ENCODE measurements at places on chromosomes 12 and 14.

GRCh38 chr14:49858383-49858782, 5.8 kb upstream of the NEMF start:
- DNase-seq, result no peak

DNA sequence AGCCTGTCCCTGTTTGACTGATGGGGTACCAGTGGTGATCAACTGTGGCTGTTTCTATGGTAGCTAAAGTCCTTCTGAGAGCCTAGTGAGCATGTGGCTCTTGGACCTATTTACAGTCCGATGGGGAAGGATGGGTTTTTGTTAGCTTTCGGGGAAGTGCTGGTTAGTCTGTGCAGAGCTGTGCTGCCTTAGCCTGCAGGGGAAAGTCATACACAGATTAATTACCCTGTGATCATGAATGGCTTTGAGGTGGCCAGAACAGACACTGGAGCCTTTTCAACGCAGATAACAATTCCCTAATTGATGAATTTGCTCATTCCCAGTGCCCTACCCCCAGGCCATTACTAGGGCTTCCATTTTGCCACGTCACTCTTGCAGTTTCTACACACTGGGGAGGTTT, 99.7 kb downstream of the WSCD2 start:
- no peak for DNase-seq

- DNase-seq, result peak; percentile 18
These were observed 42.5 kb downstream of the SMIM41 start for GRCh38 chr12:52121824-52122539.

DNA sequence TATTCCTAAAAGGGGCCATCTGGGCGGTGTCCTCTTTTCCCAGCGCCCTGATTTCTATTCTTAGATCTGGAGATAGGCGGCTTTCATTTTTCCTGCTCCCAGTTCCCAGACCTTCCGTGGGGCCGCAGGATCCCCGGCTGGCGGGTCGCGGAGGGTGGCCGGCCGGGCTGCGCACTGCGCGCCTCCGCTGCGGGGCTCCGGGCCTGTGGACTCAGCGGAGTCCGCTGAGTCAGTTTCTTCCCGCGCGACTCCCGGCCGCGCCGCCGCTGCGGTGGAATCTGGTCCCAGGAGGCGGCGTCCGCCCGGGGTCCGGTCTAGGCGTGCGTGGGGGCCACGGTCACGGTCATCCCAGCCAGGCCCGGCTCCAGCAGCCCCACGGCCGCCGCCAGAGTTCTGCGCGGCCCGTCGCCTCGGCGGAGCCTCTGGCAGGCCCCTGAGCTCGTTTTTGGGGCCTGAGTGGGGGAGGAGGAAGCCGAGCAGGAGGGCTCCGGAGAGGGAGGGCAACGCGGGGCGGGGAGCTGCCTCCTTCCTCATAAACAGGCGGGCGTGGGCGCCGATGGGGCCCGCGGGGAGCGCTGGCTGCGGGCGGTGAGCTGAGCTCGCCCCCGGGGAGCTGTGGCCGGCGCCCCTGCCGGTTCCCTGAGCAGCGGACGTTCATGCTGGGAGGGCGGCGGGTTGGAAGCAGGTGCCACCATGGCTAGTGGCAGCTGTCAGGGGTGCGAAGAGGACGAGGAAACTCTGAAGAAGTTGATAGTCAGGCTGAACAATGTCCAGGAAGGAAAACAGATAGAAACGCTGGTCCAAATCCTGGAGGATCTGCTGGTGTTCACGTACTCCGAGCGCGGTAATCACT, at the start of gene LRRK2:
LRRK2 (plus strand) TSS at position 559 of the 853 bp plus-strand sequence; CDS start at position 694, 135 bp downstream.
- DNase-seq, result peak; percentile 24

- no peak for DNase-seq
These were observed 68.2 kb downstream of the DAD1 start for GRCh38 chr14:22520796-22521195.

DNA sequence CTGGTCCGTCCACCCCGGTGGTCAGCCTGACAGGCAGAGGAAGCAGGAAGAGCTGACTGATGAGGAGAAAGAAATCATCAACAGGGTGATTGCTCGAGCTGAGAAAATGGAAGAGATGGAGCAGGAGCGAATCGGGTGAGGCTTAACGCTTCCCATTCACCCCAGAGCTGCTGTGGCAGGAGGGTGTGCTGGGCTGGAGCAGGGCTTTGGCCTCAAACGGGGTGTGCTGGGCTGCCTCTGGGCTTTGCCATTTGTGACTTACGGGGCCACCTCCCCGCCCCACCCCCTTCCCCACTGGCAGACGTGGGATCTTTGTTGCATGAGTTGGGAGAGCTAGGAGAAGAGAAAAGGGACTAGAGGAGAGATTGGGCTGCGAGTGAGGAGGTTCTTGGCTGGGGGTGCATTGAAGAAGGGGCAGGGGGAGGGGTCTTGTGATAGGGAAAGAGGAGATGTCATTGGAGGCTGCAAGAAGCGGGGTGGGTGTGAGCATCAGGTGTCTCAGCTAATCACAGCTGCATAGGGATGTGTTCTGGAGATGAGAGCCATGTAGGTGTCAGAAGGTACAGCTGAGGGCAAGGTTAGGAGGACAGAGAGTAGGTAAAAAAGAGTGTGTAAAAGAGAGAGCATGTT, 56.3 kb downstream of the RPH3A start:
- no peak for DNase-seq

GRCh38 chr12:87925021-87925420, 104.2 kb downstream of the C12orf50 start:
- no peak for DNase-seq

GRCh38 chr14:30630248-30630647, 8.1 kb downstream of the SCFD1 start:
- no peak for DNase-seq

DNA sequence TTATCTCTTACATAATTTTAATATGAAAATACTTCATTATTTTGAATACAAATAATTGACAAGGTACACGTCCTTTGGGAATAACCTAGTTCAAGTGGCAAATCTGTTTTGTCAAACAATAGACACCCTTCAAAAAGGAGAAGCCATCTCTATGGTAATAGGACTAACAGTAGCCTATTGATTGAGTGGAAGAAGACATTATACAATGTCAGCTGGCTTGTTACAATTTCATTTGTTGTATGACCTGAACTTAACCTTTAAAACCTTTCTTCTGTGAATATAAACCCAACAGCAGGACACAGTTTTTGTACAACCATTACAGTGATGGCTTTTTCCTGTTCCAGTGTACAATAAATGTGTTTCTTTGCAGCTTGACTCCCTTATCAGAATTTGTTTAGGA, 8.1 kb downstream of the TMEM260 start:
- no peak for DNase-seq

DNA sequence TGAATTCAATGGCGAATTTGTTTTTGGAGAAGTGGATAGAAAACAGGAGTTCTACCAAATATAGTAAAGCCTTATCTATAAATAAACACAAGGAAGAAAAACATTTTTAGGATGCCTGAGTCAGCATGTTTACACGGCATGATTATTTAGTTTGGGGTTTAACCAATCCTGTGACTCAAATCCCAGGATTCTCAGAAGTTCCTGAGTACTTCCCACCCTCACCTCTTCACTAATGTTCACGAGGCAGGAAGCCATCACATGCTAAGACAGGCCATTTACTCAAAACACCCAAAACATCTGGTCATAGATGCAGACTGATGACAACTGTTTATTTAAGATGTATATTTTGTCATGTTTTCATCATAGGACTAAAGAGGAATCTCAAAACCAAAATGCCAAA, 3.4 kb upstream of the GLRX5 start:
- no peak for DNase-seq

DNA sequence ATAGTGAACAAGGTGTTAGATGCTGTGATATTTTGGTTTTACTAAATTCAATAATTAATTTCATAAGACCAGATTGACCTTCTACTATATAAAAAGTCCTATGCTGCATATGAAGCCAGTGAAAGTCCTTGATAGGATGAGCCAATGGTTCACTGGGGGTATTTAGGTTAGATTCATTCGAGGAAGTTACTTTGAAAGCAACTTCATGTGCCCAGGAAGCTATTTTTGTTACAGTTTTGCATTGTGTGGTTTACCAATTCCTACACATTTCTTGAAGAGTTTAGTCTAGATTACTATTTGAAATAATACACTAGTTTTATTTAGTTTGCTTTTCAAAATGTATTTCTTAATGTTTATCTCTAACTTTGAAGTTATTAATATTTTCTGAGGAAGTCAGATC, 58.5 kb upstream of the RMST start:
- DNase-seq, result no peak

GRCh38 chr12:684416-684815, 21.2 kb upstream of the NINJ2 start:
- no peak for DNase-seq

GRCh38 chr14:33035416-33036194, 96.9 kb downstream of the NPAS3 start:
- DNase-seq, result no peak

DNA sequence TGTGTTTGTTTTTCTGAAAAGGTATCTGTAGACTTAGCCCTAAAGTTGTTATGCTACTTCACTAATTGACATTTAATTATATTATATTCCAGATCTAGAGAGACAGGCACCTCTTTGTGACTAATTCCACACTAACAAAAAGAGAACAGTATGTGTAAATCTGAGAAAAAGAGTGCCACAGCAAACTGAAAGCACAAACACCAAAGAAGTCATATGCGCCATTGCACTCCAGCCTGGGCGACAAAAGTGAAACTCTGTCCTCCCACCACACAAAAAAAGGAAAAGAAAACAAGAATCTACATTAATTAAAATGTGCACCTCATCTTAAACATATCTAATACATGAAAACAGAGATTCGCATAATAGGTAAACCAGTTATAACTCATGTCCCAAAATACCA, 4.4 kb upstream of the CSRNP2 start:
- DNase-seq, result no peak

DNA sequence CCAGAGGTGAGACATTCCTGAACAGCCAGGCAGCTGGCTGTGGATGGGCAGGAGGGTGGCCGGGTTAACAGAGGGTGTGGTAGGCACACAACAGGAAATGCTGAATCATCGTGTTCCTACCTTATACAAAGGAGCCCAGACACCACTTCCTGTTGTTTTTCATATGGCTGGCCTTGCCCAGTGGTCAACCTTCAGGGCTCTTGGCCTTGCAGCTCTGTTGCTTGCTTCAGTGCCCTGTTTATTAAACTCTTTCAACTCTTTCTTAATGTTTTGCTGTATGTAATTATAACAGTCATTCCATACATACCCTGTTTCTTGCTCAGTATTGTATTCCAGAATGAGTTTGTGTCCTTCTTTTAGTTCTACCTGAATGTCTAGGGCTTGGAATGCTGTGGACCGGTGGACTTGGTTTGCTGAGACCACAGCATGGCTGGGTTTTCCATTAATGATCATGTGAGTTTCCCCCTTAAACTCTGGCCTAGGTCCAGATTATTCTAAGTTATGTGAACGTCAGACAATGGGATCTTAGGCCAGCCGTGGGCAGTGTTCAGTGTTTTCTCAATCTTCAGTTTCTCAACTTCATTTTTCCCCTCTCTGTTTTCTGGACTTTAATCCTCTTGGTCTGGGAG, 11.9 kb downstream of the CFAP54 start:
- DNase-seq, result no peak

- DNase-seq, result no peak
These were observed 239.2 kb downstream of the ADGRD1 start for GRCh38 chr12:131192951-131193350.

DNA sequence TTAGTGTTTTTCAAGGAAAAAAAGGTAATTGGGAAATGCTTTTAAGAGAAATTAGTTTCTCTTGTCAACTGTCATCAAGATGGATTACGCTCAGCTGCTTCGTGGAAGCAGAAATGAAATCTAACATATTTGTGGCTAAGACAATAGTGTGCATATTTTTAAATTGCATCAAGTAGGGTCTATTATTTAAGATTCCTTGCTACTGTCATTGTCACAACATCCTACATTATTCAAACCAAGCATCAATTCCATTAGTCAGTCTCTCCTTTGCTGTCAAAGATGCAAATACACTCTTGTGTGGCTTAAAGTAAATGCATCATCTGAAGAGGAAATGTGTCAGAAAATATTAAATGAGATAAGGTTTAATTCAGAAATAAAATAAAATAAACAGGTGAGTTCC, 1277.6 kb upstream of the SEL1L start:
- no peak for DNase-seq

DNA sequence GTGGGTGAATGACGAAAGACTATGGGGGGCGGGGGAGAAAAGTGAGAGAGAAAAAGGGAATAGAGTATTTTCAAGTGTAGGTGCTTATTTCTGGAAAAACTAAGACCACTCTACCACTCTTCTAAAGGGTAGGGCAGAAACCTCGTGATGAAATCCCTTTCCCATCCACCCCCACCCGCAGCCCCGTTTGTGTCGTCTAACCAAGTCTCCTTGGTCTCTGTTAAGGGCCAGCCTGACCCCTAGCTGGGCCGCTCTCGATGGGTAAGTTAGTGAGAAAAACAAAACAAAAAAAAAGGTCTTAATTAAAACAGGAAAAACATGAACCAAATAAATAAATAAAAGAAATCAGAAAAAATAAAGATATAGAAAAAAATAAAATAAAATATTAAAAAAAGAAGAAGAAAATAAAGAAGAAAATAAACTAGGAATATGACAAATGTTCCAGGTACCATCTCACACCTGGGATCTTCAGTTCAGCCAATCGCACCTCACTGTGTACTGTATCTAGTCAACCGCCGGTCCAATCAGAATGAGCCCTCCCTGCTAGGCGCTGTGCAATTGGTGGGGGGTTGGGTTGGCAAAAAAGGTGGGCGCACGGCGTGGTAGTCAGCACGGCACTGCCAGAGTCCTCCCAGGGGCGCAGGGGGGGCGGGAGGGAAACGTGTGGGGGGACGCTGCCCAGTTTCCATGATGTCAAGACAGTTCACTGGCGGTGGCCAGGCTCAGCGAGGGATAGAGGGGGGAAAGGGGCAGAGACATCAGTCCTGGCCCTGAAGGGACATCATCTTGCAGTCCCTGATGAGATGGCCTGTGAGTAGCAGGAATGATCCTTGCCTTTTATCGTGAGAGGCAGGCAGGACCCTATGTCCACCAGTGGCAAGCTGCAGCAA, 9.8 kb upstream of the CDH24 start:
- no peak for DNase-seq

Measured in cerebellum (tissue), 4 donors.